Cortex of kidney (tissue), 1 donor: ENCODE measurements at places on chromosomes 16 and 17.

GRCh38 chr16:54538276-54538675 is 251.7 kb upstream of the IRX3 start:
- no peak for DNase-seq

DNA sequence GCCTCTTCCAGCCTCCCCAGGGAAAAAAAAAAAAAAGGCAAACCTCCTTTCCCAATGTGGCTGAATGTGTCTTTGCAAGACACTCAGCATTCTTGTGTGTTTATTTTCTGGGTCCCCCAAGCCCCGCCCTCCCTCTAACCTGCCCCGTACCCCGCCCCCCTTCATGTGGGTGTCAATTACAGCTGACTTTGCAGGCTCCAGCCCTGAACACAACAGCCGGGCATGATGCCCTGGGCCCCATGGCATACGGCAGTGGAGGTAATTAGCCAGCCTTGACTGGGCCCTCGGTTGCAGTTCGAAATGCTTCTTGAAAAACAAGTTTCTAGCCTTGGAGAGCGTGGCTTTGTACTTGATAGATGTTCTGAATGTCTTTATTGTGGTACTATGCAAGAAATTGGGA is 354.7 kb upstream of the RBFOX1 start:
- DNase-seq, result no peak

- no peak for DNase-seq
Observed at GRCh38 chr17:60526726-60527125, 684 bp upstream of the APPBP2 start.

DNA sequence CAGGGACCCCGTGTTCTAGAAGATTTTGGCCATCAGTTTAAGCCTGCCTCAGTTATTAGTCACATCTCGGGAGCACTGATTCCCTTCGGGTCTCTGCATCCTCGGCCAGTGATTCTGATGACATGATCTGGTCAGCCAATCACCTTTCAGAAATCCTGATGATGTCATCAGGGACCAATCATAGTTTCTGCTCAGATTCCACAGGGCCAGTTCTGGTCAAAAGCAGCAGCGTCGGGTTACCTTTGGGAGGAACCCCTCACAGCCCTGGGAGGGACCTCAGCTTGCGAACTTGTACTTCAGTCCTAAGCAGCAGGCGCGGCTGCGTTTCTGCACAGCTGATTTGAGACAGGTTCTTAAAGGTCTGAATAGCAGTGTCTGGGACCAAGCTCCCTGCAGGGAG is 13.9 kb downstream of the KDM8 start:
- DNase-seq, result no peak

- no peak for DNase-seq
Observed at GRCh38 chr17:9206741-9207332, 185.5 kb downstream of the NTN1 start.

GRCh38 chr16:11684231-11685025 is 16.2 kb downstream of the SNN start:
- no peak for DNase-seq

- DNase-seq, result no peak
Observed at GRCh38 chr17:59684967-59685366, 22.3 kb downstream of the PTRH2 start.

DNA sequence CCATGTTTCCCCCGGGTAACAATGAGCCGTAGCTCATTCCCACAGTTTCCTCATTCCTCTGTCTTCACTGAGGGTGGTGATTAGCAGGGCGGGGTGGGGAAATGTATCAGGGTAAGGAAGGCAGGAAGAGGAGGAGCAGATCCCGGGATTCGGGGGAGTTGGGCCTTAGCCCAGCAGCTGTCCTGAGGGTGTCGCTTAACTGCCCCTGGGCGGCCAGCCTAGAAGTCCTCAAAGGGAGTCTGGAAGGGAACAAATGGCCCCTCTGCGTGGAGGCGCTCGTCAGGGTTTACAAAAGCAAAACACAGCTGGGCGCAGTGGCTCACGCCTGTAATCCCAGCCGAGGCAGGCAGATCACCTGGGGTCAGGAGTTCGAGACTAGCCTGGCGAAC is 14.3 kb downstream of the MLYCD start:
- DNase-seq, result no peak

DNA sequence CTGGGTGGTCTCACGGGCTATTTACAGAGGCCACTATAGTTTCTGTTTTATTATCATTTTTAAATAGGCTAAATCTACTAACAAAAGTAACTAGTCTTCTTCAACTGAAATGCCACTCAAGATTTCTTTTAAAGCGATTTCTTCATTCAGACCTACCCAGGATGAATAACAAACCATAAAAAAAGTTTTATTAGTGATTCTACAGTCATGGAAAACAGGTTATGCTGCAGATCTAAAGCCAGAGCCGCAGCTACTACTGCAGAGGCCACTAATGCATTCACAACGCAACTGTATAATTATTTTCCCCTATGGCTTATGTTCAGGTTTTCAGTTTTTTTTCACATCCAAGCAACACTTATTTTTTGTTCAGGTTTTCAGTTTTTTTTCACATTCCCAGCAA is 136.2 kb upstream of the AXIN2 start:
- DNase-seq, result no peak

DNA sequence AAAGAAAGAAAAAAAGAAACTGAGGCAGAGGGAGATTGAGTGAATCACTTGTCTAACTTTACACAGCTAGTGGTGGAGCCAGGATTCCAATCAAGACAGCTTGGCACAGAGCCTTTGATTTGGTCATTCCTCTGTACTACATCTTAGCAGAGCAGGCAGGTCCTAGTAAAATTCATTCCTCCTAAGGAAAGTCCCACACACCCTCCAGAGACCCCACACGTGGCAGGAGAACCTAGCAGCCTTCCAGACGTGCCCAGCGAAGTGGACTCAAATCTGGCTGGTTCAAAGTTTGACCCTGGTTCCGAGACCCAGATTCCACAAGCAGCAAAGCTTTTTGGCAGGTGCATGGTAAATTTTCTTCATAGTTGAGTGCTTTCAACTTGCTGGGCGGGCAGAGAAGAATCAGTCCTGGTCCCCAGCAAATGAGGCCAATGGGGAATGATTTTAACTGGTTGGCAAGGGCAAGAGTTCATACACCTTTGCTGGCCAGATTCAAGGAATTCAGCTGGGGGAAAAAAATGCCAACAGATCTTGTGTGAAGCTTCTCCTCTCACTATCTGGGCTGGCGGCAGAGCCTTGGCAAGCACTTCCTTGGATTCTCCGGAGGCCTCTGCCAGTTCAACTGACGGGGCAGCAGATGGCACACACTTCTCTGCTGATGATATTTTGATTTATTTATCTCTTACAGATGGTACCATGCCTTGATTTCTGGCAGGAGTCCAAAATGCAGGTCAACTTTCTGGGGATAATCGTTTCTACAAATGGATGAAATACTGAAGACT is 82.4 kb downstream of the GSG1L start:
- no peak for DNase-seq

DNA sequence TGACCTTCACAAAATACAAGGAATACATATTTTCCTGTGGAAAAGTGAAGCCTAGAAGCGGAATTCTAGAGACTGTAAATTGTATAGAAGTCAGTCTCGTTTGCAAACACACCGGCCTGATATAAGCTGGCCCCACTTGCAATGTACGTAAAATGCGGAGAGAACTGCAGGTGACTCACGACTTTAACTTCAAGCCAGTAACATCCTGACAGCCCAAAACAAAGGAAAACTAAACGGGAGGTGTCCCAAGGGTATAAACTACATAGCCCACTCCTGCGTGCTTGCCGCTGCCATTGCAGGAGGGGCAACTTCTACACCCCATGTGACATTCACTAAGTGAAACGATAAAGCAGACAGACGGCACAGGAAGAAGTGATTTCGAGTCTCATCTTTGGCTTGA is 101.6 kb downstream of the CYTH1 start:
- no peak for DNase-seq

- no peak for DNase-seq
Observed at GRCh38 chr17:79746889-79747507, 16.3 kb downstream of the ENPP7 start.
